Heart left ventricle (tissue), 16 donors: ENCODE measurements at places on chromosomes 7 and 10. TPM values are rescaled to one million over a fixed set of nuclear protein-coding genes. Genes with fewer than 3 reads are reported as not detected.

Gene SYT15
- 1.3 TPM for polyA plus RNA-seq

Gene GIMAP8
- 20.3 TPM for polyA plus RNA-seq

Gene MET
- polyA plus RNA-seq: 2.4 TPM

Gene GRID2IP
- 0.01 TPM for polyA plus RNA-seq

Gene MMRN2
- polyA plus RNA-seq: 15.8 TPM

Gene PAPSS2
- polyA plus RNA-seq: 1.9 TPM

Gene CFAP58
- polyA plus RNA-seq: 0.62 TPM

Gene ASIC3
- polyA plus RNA-seq: 2.8 TPM

Gene GPER1
- polyA plus RNA-seq: 2.8 TPM

Gene NEUROD6
- not detected for polyA plus RNA-seq

- DNase-seq: no peak
Measured at GRCh38 chr7:137576481-137576880, 232.9 kb upstream of the PTN start.

- DNase-seq: no peak
Measured at GRCh38 chr7:22338877-22339276, 18.1 kb downstream of the RAPGEF5 start.

- DNase-seq: no peak
Measured at GRCh38 chr10:470339-471003, 219.0 kb downstream of the DIP2C start.

- no peak for DNase-seq
Measured at GRCh38 chr10:75685187-75685586, 253.8 kb downstream of the LRMDA start.

DNA sequence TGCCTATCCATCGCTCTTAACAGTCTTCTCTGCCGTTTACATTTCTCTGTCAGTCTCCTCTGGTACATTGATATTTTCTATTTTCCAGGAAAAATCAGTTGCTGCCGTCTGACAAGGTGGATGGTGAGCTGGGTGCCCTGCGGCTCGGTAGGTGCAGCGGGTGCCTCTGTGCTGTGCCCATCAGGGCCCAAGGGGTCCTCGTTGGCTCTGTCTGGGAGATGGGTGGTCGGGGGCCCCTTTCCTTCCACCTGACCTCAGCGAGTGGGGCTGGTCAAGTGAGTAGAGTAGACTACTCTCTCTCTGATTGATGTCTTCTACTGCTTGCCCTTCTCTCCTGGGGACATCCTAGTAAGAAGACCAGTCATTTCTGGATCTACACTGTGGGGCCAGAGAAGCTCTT, 57.4 kb downstream of the MINDY4 start:
- DNase-seq: no peak

- DNase-seq: no peak
Measured at GRCh38 chr7:156950381-156950858, 908 bp downstream of the NOM1 start.

DNA sequence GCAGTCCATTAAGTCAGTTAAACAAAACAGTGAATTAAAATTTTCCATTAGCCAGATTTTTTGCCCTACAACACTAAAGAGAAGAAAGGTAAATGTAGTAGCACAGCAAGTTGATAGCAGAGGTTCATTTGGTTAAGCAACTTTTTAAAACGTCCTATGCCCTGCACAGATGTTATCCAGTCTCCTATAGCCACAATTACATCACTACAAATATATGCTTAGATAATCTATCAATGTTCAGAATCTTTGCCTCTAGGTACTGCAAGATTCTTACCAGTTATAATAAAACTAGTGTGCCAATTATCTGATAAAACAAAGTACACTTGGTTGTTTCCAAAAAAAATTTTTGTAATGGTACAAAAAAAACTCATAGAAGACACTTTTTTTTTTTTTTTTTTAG, 175.5 kb upstream of the MYO3A start:
- no peak for DNase-seq

DNA sequence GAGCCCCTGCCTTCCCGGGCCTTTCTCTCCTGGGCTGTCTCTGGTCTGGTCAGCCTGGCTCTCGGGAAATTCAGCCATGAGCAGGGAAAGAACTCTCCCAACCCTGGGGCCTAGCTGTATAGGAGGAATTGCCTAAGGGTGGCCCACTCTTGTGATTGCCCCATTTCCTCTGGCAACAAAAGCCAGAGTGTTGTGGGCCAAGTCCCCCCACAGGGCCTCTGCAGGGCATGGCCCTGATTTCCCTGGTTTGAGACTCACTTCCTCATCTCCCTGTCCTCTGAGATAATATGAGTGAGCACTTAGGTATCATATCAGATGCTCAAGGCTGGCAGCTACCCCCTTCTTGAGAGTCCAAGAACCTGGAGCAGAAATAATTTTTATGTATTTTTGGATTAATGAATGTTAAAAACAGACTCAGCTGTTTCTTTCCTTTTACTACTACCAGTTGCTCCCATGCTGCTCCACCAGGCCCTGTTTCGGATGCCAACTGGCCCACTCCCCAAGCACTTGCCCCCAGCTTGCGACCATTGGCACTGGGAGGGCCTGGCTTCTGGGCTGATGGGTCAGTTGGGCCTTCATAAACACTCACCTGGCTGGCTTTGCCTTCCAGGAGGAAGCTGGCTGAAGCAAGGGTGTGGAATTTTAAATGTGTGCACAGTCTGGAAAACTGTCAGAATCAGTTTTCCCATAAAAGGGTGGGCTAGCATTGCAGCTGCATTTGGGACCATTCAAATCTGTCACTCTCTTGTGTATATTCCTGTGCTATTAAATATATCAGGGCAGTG, 11.4 kb downstream of the IRF5 start:
- no peak for DNase-seq

DNA sequence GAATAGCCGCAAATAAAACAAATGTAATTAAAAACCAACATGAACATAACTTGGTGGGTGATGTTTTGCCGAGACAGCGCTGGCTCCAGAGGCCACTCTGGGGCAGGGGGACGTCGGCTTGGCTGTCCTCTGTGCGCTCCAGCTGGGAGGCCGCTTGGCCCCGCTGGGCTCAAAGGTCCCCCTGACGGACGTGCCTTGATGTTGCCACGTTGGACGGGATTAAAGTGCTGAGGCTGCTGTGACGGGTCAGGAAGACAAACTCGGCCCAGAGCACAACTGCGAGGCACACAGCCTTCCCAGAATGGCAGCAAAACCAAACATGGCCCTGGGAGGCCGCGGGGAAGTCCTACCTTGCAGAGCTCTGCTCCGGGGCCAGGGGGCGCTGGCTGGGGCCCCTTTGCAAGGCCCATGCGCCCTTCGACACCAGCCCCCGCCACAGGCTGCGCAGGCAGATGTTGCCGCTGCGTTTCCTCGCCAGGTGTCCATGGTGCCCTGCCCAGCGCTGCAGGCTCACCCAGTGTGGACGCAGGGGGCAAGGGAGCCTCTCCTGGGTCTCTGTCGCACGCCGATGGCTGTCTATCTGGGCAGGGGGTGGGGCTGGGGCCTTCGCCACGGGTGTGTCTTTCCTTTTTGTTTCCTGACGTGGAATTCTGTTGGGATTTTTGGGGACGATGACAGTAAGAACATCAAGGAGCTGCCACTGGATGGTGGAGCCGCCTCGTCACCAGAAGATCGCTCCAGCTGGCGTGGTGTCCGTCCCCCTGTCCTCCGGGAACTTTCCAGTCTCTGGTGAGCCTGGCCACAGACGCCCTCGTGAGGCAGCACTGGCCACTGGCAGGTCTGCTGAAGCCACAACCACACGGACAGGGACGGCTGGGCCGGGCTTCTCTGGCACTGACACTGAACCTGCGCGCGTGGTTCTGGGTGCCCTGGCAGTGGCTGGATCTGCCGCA, 99.6 kb upstream of the DIP2C start:
- DNase-seq: peak; percentile 89

DNA sequence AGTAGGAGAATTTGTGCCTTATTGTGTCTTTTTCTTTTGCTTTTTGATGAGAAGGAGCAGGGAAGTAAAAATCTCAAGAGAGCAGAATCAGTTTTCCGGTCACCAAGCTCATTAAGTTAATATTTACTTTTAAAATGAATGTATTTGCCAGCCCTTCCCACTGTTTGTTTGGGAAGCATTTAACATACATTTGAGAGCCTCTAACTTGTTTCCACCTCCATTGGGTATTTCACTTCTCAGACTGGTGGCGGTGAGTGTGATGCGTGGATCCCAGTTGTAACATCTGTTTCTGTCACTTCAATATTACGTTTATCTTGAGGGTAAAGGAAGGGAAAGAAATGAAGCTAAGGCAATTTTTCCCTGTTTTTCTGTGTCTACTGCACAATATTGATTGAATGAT, 22.8 kb downstream of the CDK14 start:
- no peak for DNase-seq

DNA sequence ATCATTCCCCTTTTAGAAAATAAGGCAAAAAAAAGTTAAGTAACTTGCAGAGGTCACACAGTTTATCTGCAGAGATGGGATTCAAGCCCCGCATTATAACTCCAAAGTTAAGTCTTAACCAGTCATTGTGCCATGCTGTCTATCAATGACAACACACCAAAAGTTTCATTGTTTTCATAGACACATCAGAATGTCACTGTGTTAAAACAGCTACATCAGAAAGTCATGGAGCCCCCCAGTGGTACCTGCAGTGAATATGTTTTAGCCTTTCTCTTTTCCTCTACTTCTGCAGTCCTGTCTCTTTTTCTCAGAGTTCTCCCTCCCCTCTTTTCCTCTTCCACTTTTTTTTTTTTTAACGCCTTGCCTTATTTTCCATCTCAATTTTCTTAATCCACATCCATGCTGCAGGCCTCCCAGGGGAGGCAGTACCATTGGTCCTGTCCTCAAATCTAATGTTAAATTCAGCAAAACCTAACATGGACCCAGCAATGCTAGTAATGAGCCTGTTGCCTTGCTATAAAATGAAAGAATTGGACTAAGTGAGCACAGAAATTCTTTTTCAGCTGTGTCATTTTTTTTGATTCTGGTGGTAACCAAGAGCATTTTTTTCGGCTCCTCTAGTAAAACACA, 3.8 kb upstream of the NRCAM start:
- DNase-seq: no peak

DNA sequence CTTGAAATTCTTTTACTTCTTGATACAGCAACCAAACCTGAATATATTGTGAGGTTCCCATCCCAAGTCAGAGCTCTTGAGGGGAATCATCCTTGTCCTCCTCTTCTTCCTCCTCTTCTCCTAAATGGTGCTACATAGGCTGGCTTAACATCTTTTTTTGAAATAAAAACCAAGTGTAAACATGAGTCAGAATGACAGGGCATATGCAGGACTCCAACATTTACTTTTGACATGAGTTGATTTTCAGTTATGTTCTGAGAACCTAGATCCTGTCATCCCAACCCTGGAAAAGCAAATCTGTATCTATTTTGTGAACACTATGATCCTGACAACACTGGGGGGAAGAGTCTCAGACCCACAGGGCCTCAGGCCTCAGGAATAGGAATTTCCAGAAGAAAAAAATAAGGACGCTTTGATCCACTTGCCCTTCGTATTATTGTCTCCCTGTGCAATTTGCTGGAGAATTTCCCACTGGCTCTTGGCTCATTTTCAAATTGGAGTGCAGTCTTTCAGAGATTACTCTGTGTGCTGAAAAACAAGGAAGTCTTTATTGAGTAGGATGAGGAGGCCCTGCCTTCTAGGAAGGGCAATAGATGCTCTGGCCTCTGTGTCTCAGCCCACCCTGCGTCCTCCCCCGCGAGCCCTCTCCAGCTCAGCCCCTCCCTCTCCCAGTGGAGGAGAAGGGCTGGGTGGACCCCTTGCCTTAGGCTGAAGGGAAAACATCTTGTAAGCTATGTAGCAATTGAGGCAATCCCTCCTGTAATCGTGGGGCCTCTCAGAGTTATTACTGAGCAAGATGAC, 121.6 kb downstream of the CREB5 start:
- DNase-seq: peak; percentile 41

- DNase-seq: no peak
Measured at GRCh38 chr7:34912236-34912635, 125.0 kb downstream of the DPY19L1 start.

- no peak for DNase-seq
Measured at GRCh38 chr7:26508917-26509316, 217.3 kb downstream of the SNX10 start.

DNA sequence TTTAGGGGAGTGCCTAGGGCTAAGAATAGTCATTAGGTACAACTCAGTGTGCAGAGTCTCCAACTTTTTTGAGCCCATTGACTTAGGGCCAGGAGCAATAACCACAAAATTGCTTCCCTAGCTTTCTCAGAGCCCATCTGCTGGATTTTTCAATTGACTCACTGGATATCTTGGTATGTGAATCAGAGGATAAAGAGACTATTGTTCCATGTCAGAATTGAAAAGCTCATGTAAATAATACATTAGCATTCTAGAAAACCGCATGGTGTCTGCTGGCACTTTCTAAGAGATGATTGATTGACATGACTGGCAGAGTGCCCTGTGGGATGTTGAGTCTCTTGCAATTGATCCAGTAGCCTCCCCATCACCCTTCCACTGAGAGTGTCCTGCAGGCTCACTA, 246.2 kb downstream of the CCDC7 start:
- no peak for DNase-seq

DNA sequence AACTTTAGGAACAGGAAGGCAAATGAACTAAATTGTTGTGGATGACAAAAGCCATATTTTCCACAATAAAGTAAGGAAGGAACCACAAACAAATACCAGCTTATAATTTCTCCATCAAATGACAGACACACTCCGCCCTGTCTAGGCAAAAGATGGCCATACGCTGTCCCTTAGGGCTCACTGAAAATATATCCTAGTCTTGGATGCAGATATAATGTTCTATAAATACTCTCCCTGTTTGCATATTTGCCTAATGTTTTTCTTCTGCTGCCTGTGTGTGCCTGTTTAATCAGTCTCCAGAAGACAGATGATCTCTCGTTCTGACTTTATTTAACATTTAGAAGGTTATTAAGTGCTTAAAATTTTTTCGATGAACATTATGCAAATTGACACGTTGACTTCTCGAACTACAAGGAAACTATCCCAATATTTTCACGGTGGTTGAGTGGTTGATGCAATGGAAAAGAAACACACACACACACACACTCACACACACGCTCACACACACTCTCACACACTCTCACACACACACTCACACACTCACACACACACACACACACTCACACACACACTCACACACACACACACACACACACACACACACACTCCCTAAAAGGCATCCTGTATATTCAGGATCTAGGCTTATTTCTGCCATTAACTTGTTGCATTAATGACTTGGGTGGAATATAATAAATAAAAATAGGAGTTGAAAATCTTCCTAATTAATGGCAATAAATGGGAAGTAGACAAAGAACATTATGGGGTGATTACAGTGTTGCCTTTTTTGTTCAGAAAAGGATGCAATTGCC, 297.1 kb downstream of the PRPF18 start:
- no peak for DNase-seq

DNA sequence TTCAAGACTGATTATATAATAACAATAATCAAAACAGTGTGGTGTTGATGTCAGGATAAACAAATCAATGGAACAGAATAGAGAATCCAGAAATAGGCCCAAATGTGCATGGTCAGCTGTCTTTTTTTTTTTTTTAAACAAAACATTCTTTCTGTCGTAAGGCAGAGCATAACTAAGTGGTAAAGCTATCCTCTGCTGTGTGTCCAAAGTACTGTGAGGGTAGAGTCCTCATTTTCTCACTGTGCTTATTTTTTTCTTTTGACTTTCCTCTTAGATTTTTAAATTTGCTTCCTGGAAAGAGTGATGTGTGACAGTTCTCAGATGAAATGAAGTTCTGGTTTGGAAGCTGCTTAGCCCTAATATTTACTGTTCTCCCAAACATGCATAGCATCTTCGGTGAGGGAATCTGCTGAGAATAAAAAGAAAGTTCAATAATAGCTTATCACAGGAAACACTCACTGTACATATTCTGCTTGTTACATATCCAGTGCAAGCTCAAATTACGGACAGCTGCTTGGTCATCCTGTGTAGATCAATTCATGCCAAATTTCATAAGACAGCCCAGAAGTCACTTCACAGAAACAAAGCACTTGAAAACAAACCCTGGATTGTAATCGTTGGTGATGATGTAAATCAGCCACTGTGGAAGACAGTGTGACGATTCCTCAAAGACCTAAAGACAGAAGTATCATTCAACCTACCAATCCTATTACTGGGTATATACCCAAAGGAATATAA, 423.9 kb downstream of the NEBL start:
- no peak for DNase-seq
